Metanephros (tissue), 2 donors: ENCODE measurements at places on chromosomes 6 and 20. TPM values are rescaled to one million over a fixed set of nuclear protein-coding genes. Genes with fewer than 3 reads are reported as not detected.

MAP3K7 gene
- 32.8 TPM for total RNA-seq

DCBLD1 gene
- total RNA-seq, result 15.2 TPM

COL12A1 gene
- total RNA-seq, result 261 TPM

KCNG1 gene
- total RNA-seq, result 5.8 TPM

MCCD1 gene
- total RNA-seq, result 9.8 TPM

MYCT1 gene
- total RNA-seq, result 15.0 TPM

GINS1 gene
- 8.0 TPM for total RNA-seq

DDO gene
- total RNA-seq, result 2.7 TPM

FAM162B gene
- total RNA-seq, result 13.5 TPM

BPIFB4 gene
- total RNA-seq, result not detected

HLA-DRB1 gene
- total RNA-seq, result 31.2 TPM

RGS19 gene
- total RNA-seq, result 10.7 TPM

EIF6 gene
- total RNA-seq, result 103 TPM

DIDO1 gene
- 55.5 TPM for total RNA-seq

FOXC1 gene
- 49.3 TPM for total RNA-seq

MCM9 gene
- total RNA-seq, result 24.1 TPM

TRIM15 gene
- 0.47 TPM for total RNA-seq

SMPD2 gene
- total RNA-seq, result 12.9 TPM

NKX2-4 gene
- not detected for total RNA-seq

DAAM2 gene
- total RNA-seq, result 35.6 TPM

SIM1 gene
- 34.3 TPM for total RNA-seq

UQCC2 gene
- total RNA-seq, result 15.5 TPM

CCHCR1 gene
- total RNA-seq, result 27.2 TPM

JPH2 gene
- total RNA-seq, result 22.8 TPM

NHLRC1 gene
- total RNA-seq, result 3.2 TPM

ANKRD66 gene
- not detected for total RNA-seq

NDRG3 gene
- total RNA-seq, result 22.5 TPM

PTGIS gene
- 43.4 TPM for total RNA-seq

ECT2L gene
- 0.06 TPM for total RNA-seq

RPL7L1 gene
- 89.2 TPM for total RNA-seq

RPP21 gene
- 27.1 TPM for total RNA-seq

RNF39 gene
- total RNA-seq, result not detected

CTCFL gene
- 0.88 TPM for total RNA-seq

CCR6 gene
- not detected for total RNA-seq

CST9L gene
- total RNA-seq, result not detected

SIRPA gene
- 17.6 TPM for total RNA-seq

IL20RA gene
- 2.4 TPM for total RNA-seq

MC3R gene
- not detected for total RNA-seq

DYNLT2 gene
- 3.3 TPM for total RNA-seq

IMPG1 gene
- total RNA-seq, result 0.64 TPM

OPN5 gene
- total RNA-seq, result 0.64 TPM

OR2J3 gene
- total RNA-seq, result not detected

GNAS-AS1 gene
- 2.6 TPM for total RNA-seq

TSHZ2 gene
- total RNA-seq, result 21.8 TPM
